ENCODE measurements at places on chromosomes 7 and 10.

DNA sequence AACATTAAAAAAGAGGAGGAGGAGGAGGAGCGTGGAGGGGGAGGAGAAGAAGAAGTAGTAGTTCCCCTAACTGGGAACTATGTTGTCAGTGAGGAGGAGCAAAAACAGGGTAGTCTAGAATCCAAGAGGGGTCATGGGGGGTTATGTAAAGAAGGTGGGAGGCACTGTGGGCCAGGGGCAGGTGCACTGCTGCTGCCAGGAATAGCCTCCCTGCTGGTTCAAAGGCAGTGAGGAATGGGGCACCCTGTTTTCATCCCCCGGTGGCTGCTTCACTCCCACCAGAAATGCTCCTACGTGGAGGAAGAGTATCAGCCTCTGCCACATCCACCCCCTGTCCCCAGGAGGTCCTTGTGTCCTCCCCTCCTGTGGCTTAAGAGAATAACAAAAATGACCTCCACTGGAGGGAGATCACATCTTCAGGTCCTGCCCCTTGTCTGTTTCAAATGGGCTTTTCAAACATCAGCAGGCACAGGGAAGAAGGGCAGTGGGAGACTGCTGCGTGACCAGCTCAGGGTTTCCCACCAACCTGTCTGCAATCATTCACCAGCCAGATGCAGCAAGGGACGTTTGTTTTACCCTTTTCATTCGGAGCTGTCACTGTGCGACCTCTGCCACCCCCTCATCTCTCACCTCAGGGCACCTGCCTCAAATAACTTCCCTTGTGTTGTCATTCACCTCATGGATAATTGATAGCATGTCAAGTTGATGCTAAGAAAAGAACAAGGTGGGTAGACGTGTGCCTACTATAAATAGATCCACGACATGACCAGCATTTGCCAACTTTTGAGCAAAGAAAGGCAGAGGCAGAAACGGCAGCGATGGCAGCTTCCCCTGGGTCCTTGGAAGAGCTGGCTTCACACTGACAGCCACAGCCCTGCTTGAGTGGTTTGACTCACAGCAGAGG is 92.6 kb downstream of the DGKI start:
- no peak for DNase-seq

DNA sequence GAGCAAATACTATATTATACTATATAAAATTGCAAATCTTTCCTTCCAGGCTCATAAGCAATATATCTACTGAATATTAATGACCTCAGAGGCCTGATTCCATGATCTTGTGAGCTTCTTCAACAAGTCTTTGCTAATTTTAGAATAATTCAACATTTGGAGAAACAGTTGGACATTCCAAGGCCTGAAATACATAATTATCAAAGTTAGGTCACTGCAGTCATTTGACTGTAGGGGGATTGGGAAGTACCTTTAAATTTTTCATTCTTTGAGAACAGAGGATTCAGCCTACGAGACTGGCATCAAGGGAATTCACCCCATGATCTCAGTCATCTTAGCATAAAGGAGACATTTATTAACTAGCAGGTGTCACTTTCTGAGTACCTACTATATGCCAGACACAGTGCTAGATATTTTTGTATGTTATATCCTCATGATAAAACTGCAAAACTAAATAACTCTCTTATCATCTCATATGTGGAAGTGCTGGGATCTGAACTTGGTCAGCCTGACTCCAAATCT is 85.4 kb downstream of the DOCK4 start:
- DNase-seq = no peak

- no peak for DNase-seq
These were observed 32.4 kb upstream of the NPY start for GRCh38 chr7:24251568-24251967.

DNA sequence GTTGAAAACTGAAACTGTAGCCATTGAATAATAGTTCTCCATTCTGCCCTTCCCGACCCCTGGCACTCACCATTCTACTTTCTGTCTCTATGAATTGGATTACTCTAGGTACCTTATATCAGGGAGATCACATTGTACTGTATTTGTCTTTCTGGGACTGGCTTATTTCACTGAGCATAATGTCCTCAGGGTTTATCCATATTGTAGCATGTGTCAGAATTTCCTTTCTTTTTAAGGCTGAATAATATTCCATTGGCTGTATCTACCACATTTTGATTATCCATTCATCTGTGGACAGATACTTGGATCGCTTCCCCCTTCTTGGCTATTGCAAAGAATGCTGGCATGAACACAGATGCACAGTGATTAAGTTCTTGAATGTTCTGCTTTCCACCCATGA is 107.4 kb downstream of the CDH23 start:
- no peak for DNase-seq

DNA sequence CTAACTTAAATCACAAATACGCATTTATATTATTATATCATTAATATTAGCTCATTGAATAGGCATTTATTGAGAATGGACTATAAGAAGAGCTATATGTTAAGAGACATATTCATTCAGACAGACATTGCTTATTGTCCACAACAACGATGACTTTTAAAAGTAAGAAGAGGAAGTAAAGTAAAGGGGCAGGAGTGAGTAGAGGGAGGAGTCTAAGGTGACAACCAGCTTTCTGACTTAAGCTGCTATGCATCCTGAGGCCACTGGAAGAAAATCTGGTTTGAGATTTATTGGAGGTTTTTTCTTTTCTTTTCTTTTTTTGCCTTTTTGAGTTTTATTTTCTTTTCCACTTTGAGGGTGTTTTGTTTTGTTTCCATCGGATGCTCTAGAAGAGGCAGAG is 723.5 kb downstream of the GRM8 start:
- DNase-seq = no peak

Data from CD4-positive, alpha-beta memory T cell (primary cell).